NCI-H1092 (cell line): ENCODE measurements at places on chromosomes 4 and X.

DNA sequence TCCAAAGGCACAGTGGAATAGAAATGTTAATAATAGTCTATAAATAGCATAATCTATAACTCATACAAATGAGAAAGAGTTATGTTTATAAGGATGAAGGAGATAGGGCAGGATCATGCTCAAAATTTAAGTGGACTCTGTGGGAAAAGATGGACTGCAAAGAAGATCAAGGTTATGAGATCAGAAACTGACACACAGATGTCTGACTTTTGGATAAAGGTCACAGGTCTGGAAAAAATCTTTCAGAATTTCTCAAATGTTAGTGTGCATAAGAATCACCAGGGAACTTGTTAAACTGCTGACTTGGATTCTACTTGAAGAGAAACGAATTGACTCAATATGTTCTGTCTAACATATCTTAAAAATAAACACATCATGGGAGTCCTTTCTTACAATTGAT, 104.1 kb downstream of the FSTL5 start:
- no peak for DNase-seq

DNA sequence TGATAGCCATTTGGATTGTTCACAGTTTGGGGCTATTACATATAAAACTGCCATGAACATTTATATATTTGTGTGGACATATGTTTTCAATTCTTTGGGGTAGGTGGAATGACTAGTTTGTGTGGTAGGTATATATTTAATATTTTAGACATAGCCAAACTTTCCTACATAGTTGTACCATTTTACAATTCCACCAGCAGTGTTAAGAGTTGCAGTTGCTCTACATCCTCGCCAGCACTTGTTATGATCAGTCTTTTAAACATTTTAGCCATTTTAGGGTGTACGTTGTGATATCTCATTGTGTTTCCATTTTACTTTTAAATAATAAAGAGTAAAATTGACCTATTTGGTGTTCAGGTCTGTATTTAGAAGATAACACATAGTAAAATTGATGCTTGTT, 76.6 kb downstream of the ZFX start:
- no peak for DNase-seq

DNA sequence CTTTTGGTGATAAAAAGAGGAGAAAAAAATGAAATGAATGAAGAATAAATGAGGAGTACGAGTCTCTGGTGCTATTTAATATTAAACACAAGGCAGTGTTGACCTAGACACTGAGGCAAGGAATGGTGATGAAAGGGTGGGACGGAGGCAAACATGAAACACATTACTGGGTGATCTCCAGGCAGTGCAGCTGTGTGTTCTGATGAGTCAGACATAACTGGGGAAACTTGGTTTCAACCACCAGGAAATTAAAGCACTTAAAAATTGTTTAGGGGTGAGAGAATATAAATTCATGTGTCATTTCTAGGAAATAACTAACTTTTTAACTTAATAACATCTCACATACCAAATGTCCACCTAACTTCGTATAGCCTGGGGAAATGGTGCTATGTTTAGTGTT, 19.7 kb upstream of the CXCL6 start:
- DNase-seq: no peak

DNA sequence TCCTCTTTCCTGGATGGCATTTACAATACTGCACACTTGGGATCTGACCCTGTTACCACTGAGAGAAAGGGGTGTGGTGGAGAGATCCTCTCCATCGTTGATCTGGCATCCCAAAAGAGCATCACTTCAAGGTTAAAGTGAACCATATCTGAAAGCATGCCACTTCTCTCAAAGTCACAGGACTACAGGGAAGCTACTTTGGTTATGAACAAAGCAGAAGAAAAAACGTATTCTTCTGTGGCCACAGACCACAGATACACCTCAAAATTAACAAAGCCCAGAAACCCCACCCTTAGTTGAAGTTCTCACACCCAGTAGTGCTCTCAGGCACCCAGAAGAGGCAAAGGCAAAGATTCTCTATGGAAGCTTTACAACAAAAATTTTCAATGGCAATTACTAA, 108.3 kb downstream of the JADE1 start:
- DNase-seq: no peak
